RPMI7951 (cell line): ENCODE measurements at places on chromosomes 2 and 18. TPM values are rescaled to one million over a fixed set of nuclear protein-coding genes. Genes with fewer than 3 reads are reported as not detected.

The CYBRD1 gene
- 125 and 139 TPM in 2 replicates for total RNA-seq

The CYTIP gene
- 0.72 and 1.8 TPM in 2 replicates for total RNA-seq

The LINC00305 gene
- total RNA-seq, result not detected in 2 replicates

The NXPH2 gene
- total RNA-seq, result not detected in 2 replicates

The KCNIP3 gene
- 4.1 and 10.8 TPM in 2 replicates for total RNA-seq

The THAP4 gene
- total RNA-seq, result 33.0 and 33.5 TPM in 2 replicates

The RMND5A gene
- total RNA-seq, result 19.5 and 22.2 TPM in 2 replicates

The PSMA8 gene
- not detected in 2 replicates for total RNA-seq

The TGFA gene
- total RNA-seq, result 4.2 and 4.3 TPM in 2 replicates

The CAPN13 gene
- total RNA-seq, result not detected in 2 replicates

The ARHGEF33 gene
- total RNA-seq, result 0.24 and 0.59 TPM in 2 replicates

The GREB1L gene
- total RNA-seq, result 0.24 TPM in 1 of 2 replicates, not detected in the other

The SERPINB11 gene
- not detected in 2 replicates for total RNA-seq

The ALLC gene
- not detected in 2 replicates for total RNA-seq

The SCN3A gene
- 0.36 TPM in 1 of 2 replicates, not detected in the other for total RNA-seq

The FAHD2B gene
- 5.0 and 6.8 TPM in 2 replicates for total RNA-seq

The STARD6 gene
- 0.84 and 0.88 TPM in 2 replicates for total RNA-seq

The CCDC195 gene
- total RNA-seq, result not detected in 2 replicates

The EIF2B4 gene
- 31.8 and 36.1 TPM in 2 replicates for total RNA-seq

The SP5 gene
- total RNA-seq, result 0.20 TPM in 1 of 2 replicates, not detected in the other

The VRK2 gene
- 29.8 and 38.4 TPM in 2 replicates for total RNA-seq

The DNAJC5G gene
- total RNA-seq, result not detected in 2 replicates

The FKBP1B gene
- total RNA-seq, result 10.9 and 15.6 TPM in 2 replicates

The PLA2R1 gene
- total RNA-seq, result 6.9 and 7.6 TPM in 2 replicates
